MCF 10A (cell line): ENCODE measurements at places on chromosomes 5 and 9.
A peak's percentile ranks its signal among the peaks of the same experiment; 100 is the strongest.

DNA sequence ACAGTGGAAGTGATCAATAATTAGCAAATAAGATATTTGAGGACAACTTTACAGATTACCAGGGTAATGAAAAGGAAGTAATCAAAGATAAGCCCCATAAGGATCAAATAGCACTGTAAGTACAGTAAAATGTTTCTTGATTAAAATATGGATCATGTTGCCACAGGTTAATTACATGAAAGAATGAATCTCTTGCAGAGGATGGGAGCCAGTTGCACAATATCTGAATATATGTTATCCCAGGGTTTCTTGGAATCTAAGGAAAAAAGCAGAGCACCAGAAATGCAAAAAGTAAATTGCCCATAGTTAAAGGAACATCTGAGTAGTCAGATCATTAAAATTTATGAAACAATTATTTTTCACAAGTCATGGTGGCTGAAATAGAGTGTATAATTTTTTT, 13.8 kb upstream of the SRP19 start:
- DNase-seq: no peak
- no peaks in the 10 kb centered on the region for H3K27me3 ChIP-seq
- H3K4me1 ChIP-seq: no peaks in the 10 kb centered on the region
- no peak overlapping the region for H3K4me3 ChIP-seq

GRCh38 chr9:123880420-123880819, 49.5 kb downstream of the DENND1A start:
- H3K4me3 ChIP-seq: no peak overlapping the region
- DNase-seq: no peak
- H3K36me3 ChIP-seq: peaks cover 6% of the 10 kb centered on the region
- H3K27me3 ChIP-seq: no peaks in the 10 kb centered on the region
- no peaks in the 10 kb centered on the region for H3K4me1 ChIP-seq

DNA sequence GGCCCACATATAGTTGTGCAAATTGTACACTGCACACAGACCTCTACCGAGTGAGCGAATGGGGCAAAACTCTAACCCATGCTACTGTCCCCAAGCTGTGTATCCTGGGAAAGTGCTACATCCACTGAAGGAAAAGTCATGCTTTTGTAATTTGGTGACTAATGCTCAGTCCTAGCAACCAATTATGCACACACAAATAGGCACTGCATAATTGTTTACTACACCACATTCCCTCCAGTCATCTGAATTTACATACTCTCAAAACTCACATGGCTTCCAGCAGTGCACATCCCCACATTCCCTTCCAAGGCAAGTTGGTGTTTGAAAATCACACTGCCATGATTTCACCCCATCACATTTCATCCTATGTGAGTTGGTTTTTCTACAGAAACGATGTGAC, 125.9 kb upstream of the OSMR start:
- H3K4me1 ChIP-seq: peaks cover 10% of the 10 kb centered on the region
- H3K36me3 ChIP-seq: no peaks in the 10 kb centered on the region
- DNase-seq: peak; percentile 37

GRCh38 chr5:155767470-155767869, 559.5 kb upstream of the SGCD start:
- no peak overlapping the region for H3K27ac ChIP-seq
- no peak for DNase-seq
- no peaks in the 10 kb centered on the region for H3K27me3 ChIP-seq
- no peaks in the 10 kb centered on the region for H3K36me3 ChIP-seq
- no peak overlapping the region for H3K4me3 ChIP-seq

GRCh38 chr5:115335301-115335700, 38.8 kb upstream of the CCDC112 start:
- DNase-seq: no peak
- no peaks in the 10 kb centered on the region for H3K4me1 ChIP-seq
- H3K27ac ChIP-seq: no peak overlapping the region
- H3K36me3 ChIP-seq: no peaks in the 10 kb centered on the region

GRCh38 chr5:96822686-96823459, 15.1 kb upstream of the ERAP1 start:
- no peaks in the 10 kb centered on the region for H3K27me3 ChIP-seq
- H3K27ac ChIP-seq: no peak overlapping the region
- H3K4me3 ChIP-seq: no peak overlapping the region
- no peak for DNase-seq
- H3K36me3 ChIP-seq: no peaks in the 10 kb centered on the region

GRCh38 chr5:170791325-170791954, 7.9 kb downstream of the GABRP start:
- H3K27me3 ChIP-seq: no peaks in the 10 kb centered on the region
- DNase-seq: peak; percentile 88
- H3K36me3 ChIP-seq: no peaks in the 10 kb centered on the region
- no peaks in the 10 kb centered on the region for H3K4me1 ChIP-seq
- H3K27ac ChIP-seq: no peak overlapping the region

- H3K36me3 ChIP-seq: peaks cover 75% of the 10 kb centered on the region
- no peak overlapping the region for H3K4me3 ChIP-seq
- H3K27ac ChIP-seq: no peak overlapping the region
- no peak for DNase-seq
Measured at GRCh38 chr5:131684595-131684994, 49.6 kb upstream of the RAPGEF6 start.

DNA sequence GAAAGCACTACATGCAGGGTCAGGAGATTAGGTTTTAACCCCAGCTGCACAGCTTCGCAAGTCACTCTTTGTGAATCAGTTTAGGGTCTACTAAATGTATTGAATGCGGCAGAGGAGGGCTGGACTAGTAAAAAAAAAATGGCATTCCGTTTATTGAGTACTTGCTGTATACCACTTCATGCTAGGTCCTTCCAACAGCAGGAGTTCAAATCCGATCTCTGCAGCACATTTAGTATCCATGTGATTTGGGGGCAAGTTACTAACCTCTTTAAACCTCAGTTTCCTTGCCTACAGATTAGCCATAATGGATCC, 204.4 kb downstream of the SNCAIP start:
- no peaks in the 10 kb centered on the region for H3K27me3 ChIP-seq
- H3K4me1 ChIP-seq: no peaks in the 10 kb centered on the region
- H3K27ac ChIP-seq: no peak overlapping the region
- no peak for DNase-seq

GRCh38 chr9:135591506-135592330, 30.2 kb downstream of the PAEP start:
- H3K4me1 ChIP-seq: no peaks in the 10 kb centered on the region
- H3K36me3 ChIP-seq: no peaks in the 10 kb centered on the region
- no peak overlapping the region for H3K4me3 ChIP-seq
- H3K27ac ChIP-seq: no peak overlapping the region
- peaks cover 60% of the 10 kb centered on the region for H3K27me3 ChIP-seq

DNA sequence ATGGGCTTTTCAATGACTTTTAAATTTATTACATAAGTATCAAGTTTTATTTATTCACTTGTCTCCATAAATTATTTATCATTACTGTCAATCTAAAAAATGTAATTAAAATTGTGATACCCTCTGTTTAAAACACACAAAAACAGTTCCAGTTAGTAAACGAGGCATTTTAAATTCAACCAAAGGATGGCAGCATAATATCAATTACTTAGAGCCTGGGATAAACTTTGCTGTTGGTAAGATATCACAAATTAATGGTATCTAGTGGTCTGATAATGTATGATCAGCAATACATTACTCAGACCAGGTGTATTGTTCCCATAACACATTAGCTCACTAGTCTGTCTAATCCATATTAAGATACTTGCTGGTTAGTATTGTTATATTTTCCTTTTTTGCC, 9.6 kb upstream of the IFNE start:
- H3K4me3 ChIP-seq: no peak overlapping the region
- DNase-seq: no peak
- H3K4me1 ChIP-seq: peaks cover 7% of the 10 kb centered on the region

DNA sequence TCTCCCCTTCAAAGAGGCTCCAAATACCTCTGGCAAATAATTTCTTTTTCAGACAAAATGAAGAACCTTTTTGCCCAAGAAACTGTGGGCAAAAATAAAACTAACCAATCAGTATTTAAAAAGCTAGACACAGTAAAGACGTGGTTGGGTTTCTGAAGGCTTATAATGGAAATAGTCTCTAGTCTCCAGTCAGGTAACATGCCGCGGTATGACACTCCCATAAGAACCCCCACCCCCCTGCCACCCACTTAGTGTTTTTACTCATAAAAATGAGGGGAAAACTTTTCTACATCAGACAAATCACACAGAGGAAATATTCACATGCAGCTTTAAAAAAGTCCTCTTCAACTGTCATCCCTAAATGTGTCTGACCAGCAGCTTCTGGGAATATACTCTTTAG, 105.3 kb downstream of the THBS4 start:
- no peak overlapping the region for H3K4me3 ChIP-seq
- H3K27ac ChIP-seq: no peak overlapping the region
- H3K4me1 ChIP-seq: no peaks in the 10 kb centered on the region

DNA sequence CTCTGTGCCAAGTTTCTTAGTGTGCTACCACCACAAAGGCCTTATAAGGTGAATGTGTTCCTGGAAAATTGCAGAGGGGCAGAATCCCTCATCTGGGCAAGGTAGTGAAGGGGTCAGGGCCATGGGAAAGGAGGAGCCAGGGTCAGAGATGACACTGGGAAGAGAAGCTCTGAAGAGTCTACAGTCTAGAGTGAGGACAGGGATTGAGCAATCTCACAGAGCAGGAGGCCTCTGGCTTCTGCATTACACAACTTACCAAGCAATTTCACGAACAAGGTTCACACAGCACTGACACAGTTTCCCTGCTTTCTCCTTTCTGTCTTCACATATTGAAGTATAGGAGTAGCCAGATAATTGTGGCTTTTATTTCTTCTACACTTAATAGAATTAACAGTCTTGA, 24.5 kb upstream of the IDNK start:
- no peak overlapping the region for H3K27ac ChIP-seq
- no peak overlapping the region for H3K4me3 ChIP-seq
- no peaks in the 10 kb centered on the region for H3K27me3 ChIP-seq
- H3K4me1 ChIP-seq: peaks cover 5% of the 10 kb centered on the region
- DNase-seq: peak; percentile 49

- H3K4me1 ChIP-seq: peaks cover 25% of the 10 kb centered on the region
- DNase-seq: no peak
- no peaks in the 10 kb centered on the region for H3K36me3 ChIP-seq
- peaks cover 16% of the 10 kb centered on the region for H3K27me3 ChIP-seq
- H3K27ac ChIP-seq: no peak overlapping the region
- H3K4me3 ChIP-seq: no peak overlapping the region
Measured at GRCh38 chr5:171599957-171600612, 180.6 kb downstream of the FGF18 start.

DNA sequence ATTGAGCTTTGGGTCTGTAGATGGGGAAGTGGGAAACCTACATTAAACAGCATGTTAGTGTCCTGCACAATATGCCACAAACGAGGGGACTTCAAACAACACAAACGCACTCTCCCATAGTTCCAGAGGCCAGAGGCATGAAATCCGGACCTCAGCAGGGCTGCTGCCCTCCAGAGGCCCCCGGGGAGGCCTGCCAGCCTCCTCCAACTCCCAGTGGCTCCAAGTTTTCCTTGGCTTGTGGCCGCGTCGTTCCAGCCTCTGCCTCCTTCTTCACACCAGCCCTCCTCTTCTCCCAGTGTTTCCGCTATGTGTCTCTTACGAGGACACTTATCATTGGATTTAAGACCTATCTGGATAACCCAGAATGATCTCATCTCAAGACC, 13.3 kb upstream of the COL5A1 start:
- no peaks in the 10 kb centered on the region for H3K36me3 ChIP-seq
- H3K4me1 ChIP-seq: peaks cover 22% of the 10 kb centered on the region
- no peak for DNase-seq
- no peak overlapping the region for H3K4me3 ChIP-seq

DNA sequence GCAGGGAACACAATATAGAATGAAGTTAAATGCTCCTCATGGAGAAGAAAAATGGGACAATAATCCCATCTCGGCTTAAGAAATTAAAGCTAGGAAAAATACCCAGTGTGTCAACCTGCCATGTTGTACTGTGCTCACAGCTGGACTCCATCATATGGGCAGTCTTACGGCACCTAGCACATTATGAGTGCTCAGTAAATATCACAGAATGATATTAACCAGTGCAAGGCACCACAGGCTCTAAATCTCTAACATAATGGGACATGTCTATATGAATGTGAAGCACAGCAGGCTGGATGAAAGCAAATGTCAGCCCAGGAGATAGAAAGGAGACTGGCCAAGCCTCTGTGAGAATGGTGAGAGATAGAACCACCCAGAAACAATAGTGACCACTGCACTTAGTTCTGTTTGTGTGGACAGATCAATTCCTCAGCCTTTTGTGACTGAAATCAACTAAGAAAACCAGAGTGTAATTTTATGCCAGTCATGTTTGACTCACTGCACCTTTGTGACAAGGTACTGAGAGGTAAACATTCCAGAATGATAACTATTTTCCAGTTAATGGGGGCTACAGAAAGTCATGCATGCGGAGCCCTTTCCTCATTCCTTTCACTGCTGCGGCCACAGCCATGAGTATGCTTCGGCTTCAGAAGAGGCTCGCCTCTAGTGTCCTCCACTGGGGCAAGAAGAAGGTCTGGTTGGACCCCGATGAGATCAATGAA, 140.4 kb upstream of the CDH6 start:
- H3K27ac ChIP-seq: no peak overlapping the region
- H3K36me3 ChIP-seq: no peaks in the 10 kb centered on the region

DNA sequence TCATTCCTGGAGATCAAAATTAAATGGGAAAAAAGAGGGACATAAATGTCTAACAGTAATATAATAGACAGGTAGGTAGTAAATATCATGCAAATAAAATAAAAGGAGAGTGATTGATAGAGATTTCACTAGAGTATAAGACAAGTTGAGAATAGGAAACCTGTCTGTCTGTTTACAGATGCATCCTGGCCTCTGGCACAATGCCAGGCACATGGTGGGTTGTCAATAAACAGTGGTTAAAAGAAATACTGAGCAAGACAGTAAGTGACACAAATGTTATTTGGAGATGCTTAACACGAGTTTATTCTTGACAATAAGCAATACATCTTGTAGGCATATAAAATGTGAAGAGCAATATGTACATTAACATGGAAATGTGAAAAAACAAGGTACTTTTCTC, 33.3 kb downstream of the RICTOR start:
- peak; percentile 8 for DNase-seq
- no peak overlapping the region for H3K4me3 ChIP-seq
- no peaks in the 10 kb centered on the region for H3K27me3 ChIP-seq
- no peak overlapping the region for H3K27ac ChIP-seq

- H3K27ac ChIP-seq: no peak overlapping the region
- no peak overlapping the region for H3K4me3 ChIP-seq
- no peaks in the 10 kb centered on the region for H3K4me1 ChIP-seq
- DNase-seq: no peak
- no peaks in the 10 kb centered on the region for H3K36me3 ChIP-seq
Measured at GRCh38 chr9:114433086-114433485, 45.3 kb upstream of the AKNA start.

DNA sequence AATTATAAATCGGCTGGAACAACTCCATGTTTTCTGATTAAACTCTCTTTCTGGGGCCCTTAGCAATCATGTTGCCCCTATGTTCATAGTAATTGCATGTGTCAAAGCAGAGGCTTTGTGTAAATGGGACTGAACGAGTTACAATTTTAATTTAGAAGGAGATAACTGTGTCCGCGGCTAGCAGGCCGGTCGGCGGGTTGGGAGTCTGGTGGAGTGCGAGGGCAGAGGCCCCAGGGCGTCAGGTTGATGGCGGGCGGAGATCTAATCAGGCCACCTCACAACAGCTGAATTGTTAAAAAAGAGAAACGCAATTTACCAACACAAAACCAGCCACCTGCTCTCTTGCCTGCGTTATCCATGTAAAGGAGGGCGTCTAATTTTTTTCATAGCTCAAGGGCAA, 134.9 kb upstream of the LPCAT1 start:
- no peak overlapping the region for H3K4me3 ChIP-seq
- H3K27ac ChIP-seq: no peak overlapping the region
- peaks cover 59% of the 10 kb centered on the region for H3K27me3 ChIP-seq
